ENCODE measurements at places on chromosomes 6 and 20. TPM values are rescaled to one million over a fixed set of nuclear protein-coding genes. Genes with fewer than 3 reads are reported as not detected.
A peak's percentile ranks its signal among the peaks of the same experiment; 100 is the strongest.

TFAP2D gene
- not detected for total RNA-seq

RNF182 gene
- not detected for total RNA-seq

ABHD16B gene
- total RNA-seq: 0.29 TPM

RAET1L gene
- not detected for total RNA-seq

NR2E1 gene
- not detected for total RNA-seq

PDSS2 gene
- total RNA-seq: 25.2 TPM

BPI gene
- total RNA-seq: not detected

PHACTR1 gene
- 15.4 TPM for total RNA-seq

GRCh38 chr20:38847840-38848239, 42.3 kb downstream of the PPP1R16B start:
- DNase-seq: no peak

DNA sequence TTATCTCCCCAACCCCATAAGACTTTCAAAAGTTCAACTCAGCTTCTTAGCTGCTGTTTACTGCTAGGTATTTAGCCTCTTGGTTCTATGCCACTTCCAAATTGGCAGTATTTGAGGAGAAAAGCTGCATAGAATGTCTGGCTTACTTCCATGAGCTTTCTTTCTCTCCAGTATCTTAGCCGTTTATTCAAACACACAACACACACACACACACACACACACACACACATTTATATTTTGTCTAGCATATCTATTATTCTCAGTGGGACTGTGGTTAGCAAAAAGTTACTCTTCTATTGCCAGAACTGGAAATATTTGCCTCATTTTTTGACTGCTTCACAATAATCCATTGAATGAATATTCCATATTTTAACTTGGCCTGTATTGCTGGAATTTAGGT, 634.2 kb upstream of the IMPG1 start:
- no peak for DNase-seq

DNA sequence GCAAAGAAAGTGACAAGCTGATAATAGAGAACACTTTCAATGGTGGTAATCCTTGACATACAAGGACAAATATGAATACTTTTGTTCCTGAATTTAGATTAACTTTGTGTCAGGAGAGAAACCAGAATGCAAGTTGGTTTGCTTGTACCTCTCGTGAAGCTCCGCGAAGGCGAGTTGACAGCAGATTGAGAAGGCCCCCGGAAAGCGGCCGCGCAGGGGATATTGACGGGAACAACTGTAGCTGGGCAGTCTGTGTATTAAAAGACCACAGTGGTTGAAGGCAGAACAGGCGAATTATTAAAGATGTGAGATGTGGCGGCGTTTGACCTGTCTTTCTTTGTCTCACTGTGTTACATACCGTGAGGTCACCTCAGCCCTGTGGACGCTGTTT, 175.8 kb upstream of the RALGAPA2 start:
- no peak for DNase-seq

DNA sequence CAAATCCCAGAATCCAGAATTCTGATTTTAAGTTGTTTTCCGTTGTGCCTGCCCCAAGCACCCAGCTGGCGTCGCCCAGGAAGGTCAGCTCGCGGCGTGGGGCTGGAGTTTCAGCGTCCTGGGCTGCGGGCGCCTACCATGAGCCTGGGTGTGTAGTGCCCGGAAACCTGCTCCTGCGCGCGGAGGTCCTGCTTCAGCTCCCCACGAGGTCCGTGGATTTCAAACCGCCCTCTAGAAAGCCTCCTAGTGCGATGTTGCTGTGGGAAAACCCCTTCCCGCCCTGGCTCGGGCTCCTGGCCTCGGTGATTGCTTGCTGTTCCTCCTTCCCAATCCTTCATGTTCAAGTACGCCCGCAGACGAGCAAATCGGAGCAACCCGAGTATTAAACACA, 51.3 kb upstream of the NRN1 start:
- DNase-seq: no peak

DNA sequence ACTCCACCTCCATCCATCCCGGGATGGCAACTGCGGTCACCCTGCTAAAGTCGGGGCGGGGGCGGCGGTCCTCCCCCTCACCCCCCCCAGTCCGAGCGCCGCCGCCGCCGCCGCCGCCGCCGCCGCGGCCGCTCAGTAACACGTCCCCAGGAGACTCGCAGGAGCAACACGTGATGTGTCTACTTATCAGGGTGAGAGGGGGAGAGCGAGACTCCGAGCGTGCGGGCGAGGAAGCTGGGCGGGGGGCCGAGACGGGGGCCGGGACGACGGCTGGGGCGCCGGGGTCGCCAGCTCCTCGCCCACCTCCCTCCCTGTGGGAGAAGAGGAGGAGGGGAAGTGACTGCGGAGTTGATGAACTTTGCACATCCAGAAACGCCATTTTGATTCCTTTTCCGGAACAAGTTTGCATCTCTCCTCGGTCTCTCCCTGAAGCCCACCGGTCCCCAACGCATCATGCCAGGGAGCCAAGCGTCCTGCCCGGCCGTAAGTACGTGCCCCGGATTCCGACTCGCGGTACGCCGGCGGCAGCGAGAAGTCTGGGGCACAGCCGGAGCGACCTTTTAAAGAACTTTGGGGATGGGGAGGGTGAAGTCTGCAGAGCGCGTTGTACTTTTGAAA, at the start of gene RREB1:
Gene RREB1, plus strand, starts transcription at position 384 of the 618 bp plus-strand sequence. CDS start 73,951 bp downstream, outside the sequence.
- DNase-seq: peak; percentile 68

GRCh38 chr20:47691625-47692024, 93.7 kb downstream of the SULF2 start:
- no peak for DNase-seq

GRCh38 chr6:22361576-22361975, 64.7 kb upstream of the PRL start:
- DNase-seq: no peak

GRCh38 chr20:54070187-54070987, at the start of gene BCAS1:
Gene BCAS1, minus strand, starts transcription at chr20:54070594. Its CDS starts 11,876 bp downstream, at chr20:54058718.
- no peak for DNase-seq

- DNase-seq: no peak
Observed at GRCh38 chr20:37481610-37482009, 39.4 kb upstream of the NNAT start.

DNA sequence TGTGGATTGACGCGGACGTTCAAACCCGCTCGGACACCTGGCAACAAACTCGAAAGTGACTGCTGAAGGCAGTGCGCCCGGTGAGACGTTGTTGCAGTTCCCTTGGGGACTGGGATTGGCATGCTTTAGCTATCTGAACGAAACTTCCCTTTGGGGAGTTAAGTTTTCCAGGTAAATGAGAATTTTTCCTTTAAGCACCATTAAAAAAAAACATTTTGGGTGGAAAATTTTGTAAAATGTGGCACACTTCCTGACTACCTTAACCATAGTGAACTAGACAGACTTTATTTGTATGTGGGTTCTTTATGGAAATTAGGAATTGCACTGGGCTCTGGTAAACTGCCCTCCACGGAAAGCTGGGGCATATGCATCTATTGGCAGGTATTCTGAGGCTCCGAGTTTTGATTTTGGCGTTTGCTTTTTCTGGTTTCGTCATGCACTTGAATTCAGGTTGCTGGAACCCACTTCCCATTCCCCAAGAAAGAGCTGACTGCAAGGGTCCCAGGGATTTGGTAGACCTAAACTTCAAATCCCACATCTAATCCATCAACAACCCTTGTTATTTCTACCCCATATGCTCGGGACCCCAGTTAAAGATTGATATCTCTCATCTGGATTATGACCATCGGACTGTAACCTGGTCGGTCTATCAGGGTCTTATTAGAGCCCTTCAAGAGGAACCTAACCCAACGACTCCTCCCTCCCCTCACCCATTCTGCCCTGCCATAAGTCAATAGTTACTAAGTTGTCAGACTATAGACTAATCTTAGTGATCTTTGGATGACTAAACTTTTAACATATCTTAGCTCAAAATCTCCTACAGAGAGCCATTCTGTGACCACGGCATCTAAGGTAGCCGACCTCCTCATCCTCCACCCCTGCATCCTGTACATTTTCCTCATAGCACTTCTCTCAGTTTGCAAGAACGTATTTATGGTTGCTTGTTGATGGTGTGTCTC, 800 bp upstream of the DYNLT1 start:
- no peak for DNase-seq

- no peak for DNase-seq
Observed at GRCh38 chr20:10719740-10720385, 46.1 kb upstream of the JAG1 start.

DNA sequence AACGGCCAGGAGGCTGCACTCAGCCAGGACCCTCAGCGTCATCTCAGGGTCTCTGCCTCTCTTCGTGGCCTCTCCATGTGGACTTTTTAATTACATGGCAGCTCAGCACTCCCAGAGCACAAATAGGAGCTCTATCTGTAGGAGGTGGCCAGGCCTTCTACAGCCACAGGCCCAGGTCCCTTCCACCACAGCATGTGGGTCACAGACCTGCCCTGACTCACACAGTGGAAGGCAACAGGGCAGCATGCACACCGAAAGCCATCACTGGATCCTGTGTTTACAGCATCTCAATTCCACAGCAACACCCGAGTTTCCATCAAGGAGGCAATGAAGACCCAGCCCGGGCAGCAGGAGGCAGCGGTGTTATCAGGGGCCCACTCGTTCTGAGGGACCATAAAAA, 65.8 kb upstream of the CD93 start:
- no peak for DNase-seq

- no peak for DNase-seq
Observed at GRCh38 chr6:90547991-90548390, 38.9 kb downstream of the MAP3K7 start.

DNA sequence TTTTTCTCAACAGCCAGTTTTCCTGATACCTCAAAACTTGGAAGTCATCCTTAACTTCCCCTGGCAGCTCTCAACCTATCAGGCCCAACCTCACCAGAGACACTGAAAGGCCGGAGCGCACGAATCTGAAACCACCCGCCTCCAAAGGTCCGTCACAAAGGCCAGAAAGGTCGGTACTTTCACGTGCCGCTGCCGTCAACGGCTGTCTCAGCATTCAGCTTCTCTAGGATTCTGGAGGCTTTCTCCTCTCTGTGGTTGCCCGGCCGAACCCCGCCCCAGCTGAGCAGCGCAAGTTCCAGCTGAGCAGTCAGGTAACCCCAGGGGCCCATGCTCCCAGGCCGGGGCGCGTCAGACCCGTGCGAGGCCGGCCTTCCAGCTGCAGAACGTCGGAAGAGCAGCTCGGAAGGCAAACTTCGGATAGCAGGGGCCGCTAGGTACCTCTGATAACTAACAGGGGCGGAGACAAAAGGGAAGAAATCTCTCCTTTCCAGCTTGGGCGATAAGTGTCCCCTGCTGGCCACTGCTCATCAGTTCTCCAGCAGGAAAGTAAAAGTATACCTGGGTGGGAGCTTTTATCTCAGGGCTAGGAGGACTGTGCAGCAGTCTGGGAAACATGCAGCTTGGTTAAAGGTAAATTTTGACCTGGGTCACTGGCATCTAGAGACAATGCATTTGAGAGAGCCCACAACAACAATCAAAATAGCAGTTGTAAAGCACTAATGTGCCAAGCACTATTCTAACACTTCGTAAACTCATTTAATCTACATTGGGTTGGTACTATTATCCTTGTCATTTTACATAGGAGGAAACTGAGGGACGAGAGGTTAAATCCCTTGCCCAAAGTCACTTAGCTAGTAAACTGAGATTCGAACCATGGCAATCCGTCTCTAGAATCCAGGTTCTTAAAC, 16.1 kb downstream of the ZSCAN12 start:
- DNase-seq: no peak

- no peak for DNase-seq
Observed at GRCh38 chr6:5744497-5744896, 262.2 kb downstream of the NRN1 start.

GRCh38 chr20:32569380-32570305, 15.5 kb downstream of the NOL4L start:
- no peak for DNase-seq

DNA sequence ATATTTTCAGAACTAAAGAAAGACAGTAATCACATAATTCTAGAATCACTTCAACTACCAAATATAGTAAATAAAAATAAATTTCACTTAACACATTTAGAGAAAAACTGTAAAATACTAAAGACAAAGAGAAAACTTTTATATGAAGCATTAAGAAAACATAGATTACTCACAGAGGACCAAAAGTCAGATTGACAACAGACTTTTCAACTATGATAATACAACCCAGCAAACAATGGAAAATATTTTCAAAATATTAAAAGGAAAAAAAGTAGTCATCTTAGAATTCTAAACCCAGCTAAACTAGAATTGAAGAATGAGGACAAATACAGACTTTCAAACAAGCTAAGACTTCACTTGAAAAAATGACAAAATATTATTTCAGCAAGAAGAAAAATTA, 164.8 kb upstream of the ARID1B start:
- DNase-seq: peak; percentile 22

GRCh38 chr6:138765896-138766655, 7.5 kb upstream of the CCDC28A start:
- DNase-seq: peak; percentile 55

GRCh38 chr6:127366282-127367022, 23.0 kb upstream of the ECHDC1 start:
- no peak for DNase-seq
